ENCODE measurements at places on chromosomes 1 and 21.

DNA sequence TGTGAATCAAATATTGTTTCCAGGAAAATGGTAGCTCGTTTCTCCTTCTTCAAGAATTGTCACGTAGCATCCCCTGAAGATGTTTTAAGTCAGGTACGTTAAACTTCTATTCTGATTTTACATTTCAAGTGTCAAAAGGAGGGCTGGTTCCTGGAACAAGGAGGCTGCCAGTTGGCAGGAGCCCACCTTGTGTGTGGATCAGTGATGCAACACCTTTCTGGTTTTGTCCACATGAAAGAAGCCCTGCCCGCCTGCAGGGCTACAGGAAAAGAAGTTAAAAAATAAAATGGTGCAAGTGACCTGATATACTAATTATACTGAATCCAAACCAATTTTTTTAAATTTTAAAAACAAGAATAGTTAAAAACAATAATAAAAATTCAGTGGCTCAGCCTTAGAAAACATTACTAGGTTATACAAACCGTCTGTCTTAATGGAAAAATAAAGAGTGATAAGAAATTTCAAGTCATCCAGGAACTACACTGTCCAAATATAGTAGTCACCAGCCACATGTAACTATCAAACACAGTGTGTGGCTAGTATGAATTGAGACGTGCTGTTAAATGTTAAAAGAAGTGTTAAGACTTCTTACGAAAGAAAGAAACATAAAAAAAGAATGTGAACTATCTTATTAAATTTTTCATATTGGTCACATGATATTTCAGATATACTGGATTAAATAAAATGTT is 123.1 kb downstream of the APP start:
- DNase-seq, result no peak

DNA sequence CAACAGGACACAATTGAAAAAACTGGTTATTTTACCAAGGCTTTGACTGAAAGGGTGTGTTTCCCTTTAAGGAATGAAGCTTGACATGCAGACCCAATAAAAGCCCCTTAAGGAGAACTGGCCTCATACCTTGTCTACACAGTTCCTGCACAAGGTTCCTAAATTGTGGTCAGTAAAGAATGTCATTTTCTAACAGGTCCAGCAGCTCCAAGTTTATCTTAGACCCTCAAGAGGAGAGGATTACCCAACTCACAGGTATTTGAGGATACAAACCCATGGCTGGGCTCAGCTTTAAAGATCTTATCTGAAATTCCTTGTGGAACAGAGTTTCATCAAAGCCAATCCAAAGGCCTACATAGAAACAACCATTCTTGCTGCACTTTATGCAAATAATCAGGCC is 31.4 kb upstream of the CBR3 start:
- no peak for DNase-seq

- DNase-seq, result no peak
These were observed 51.3 kb downstream of the HLCS start for GRCh38 chr21:36915014-36915695.

DNA sequence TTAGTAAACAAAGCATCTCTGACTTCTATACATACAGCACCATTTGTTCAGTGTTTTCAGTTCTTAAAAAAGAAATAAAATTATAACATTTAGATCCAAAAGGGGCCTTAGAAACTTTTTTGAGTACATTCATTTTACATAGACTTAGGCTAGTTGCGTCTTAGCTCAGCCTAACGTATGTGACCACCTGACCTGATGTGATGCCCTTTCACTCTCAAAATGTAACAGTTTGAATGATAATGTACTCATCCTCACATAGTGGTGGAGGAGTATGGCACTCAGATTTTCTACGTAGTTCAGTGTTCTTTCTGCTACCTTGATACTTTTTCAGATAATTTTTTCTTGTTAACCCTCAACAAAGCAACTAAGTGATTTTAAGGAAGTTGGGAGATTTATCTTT is 43.4 kb downstream of the RPRD2 start:
- no peak for DNase-seq

GRCh38 chr1:181142096-181142958 is 53.8 kb downstream of the IER5 start:
- peak; percentile 93 for DNase-seq

- DNase-seq, result no peak
These were observed 48.6 kb upstream of the EXO1 start for GRCh38 chr1:241799416-241799815.

DNA sequence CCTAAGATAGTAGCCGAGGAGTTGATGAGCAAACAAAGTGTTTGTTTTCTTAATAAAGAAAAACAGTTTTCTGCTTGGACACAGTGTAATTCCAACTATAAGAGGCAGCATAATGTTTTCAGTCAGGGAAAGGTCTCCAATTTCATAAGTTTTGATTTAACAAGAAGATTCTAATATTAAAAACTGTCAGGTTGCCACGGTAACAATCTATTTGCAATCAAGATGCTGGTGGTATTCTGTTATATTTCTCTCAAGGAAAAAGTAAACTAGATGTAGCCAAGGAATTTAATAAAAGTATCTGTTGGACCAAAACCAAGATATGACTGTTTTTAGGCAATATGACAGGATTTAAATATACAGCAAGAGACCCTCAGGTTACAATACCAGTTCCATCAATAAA is 211.7 kb downstream of the SMYD3 start:
- DNase-seq, result no peak

- no peak for DNase-seq
These were observed 9.9 kb upstream of the ARF1 start for GRCh38 chr1:228072658-228073043.

- no peak for DNase-seq
These were observed 153.1 kb downstream of the PSMG1 start for GRCh38 chr21:39029900-39030884.

GRCh38 chr1:183808296-183809027 is 3.5 kb downstream of the RGL1 start:
- no peak for DNase-seq

Measured in activated naive CD4-positive, alpha-beta T cell treated with anti-CD3 and anti-CD28 coated beads for 36 hours (primary cell).